Bronchus fibroblast of lung (primary cell): ENCODE measurements at places on chromosomes 13 and 19. TPM values are rescaled to one million over a fixed set of nuclear protein-coding genes. Genes with fewer than 3 reads are reported as not detected.

Gene SIRT6
- total RNA-seq: 20.2 and 25.4 TPM in 2 replicates

Gene GPR42
- not detected in 2 replicates for total RNA-seq

Gene COMP
- total RNA-seq: not detected in 2 replicates

Gene PRODH2
- total RNA-seq: not detected in 2 replicates
